ENCODE measurements at places on chromosomes 2 and 18. TPM values are rescaled to one million over a fixed set of nuclear protein-coding genes. Genes with fewer than 3 reads are reported as not detected.

Gene SERPINB11
- total RNA-seq = not detected

DNA sequence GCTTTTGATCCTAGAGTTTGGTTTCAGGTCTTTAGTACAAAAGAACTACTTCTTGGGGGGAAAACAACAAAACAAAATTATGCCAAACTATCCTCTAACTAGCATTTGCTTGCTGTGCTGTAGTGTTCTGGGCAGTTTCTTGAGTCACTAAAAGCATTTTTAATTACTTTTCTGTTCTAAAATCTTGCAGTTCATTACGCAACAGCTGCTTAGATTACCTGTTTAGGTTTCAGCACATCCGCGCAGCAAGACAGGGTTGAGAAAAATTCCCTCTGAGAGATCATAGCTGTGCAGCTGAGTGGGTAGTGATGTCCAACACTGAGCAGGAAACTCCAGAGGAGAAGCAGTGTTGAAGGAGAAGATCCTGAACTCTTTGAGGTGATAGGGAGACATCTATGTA lies 9.0 kb downstream of the DAW1 start:
- no peak for DNase-seq
- no peaks in the 10 kb centered on the region for H3K4me1 ChIP-seq
- no peak overlapping the region for H3K4me3 ChIP-seq
- H3K36me3 ChIP-seq = no peaks in the 10 kb centered on the region
- H3K27me3 ChIP-seq = peaks cover 6% of the 10 kb centered on the region

DNA sequence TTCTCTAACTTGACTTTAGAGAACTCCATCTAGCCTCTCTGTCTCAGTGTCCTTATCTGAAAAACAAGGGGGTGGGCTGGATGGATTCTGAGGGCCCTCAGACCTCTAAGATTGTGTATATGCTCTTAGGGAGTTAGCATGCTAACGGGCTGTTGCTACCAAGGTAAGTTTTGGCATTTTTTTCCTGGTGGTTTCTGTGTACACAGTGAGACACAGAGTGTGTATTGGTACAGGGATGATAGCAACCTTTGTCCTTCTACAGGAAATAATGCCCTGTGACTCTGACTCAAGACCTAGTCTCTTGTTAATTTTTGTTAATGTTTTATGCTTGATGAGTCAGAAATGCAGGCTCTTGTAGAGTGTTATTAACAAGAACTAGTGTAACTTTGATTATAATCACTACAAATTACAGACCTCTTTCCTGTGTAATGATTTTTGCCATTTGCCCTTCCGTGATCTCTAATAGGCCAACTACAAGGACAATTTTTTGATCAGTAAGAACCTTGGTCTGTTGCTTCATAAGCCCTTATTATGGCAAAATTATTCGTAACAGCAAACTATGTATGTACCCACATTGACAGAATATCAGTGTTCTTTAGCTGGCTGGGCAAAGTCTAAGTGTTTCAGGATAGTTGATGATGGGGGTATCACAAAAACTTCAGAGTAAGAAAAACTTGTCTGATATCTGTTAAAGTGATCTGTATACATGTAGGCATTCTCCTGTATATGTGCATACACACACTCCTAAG lies 89.7 kb downstream of the SPTBN1 start:
- no peak overlapping the region for H3K4me3 ChIP-seq
- no peak for DNase-seq
- H3K4me1 ChIP-seq = peaks cover 13% of the 10 kb centered on the region
- H3K36me3 ChIP-seq = no peaks in the 10 kb centered on the region
- no peaks in the 10 kb centered on the region for H3K27me3 ChIP-seq
- H3K27ac ChIP-seq = no peak overlapping the region

- H3K36me3 ChIP-seq = no peaks in the 10 kb centered on the region
- peaks cover 7% of the 10 kb centered on the region for H3K4me1 ChIP-seq
- H3K27me3 ChIP-seq = no peaks in the 10 kb centered on the region
- no peak overlapping the region for H3K4me3 ChIP-seq
- H3K27ac ChIP-seq = no peak overlapping the region
These were observed 36.5 kb upstream of the C1D start for GRCh38 chr2:68099260-68099659.

DNA sequence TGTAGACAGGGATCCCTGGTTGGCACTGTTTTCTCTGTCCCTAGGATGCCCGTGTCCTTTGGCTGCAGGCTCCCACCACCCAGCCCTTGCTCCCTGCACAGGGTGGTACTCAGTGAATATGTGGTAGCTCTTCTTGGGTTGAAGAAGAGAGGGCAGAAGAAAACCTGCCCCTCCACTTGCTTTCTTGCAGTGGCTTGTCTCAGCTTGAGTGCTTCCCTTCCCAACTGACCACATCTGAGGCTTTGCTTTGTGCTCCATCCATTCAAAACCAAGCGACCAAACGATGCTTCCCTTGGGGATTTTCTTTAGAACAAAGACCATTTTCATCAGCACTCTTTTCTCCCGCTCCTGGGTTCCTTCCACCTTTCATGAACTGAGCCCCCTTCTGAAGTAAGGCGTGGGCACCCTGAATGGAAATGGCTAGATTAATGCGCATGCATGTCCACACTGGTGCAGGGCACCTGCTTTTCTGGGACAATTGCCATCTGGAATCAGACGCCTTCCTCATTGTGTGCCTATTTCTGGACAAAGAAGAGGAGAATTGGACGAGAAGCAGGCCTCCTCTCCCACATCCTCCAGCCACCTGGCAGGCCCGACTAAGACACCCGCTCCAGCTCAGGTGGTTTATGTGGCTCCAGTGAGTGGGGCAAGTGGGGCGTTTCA lies 59.1 kb downstream of the ARL4C start:
- H3K27me3 ChIP-seq = no peaks in the 10 kb centered on the region
- H3K36me3 ChIP-seq = no peaks in the 10 kb centered on the region
- H3K4me1 ChIP-seq = peaks cover 40% of the 10 kb centered on the region
- DNase-seq = no peak
- no peak overlapping the region for H3K4me3 ChIP-seq

Gene RPS27A
- total RNA-seq = 1,457 TPM

Gene KCNK3
- not detected for total RNA-seq

GRCh38 chr18:37309059-37309458 lies 256.5 kb downstream of the CELF4 start:
- no peak overlapping the region for H3K27ac ChIP-seq
- H3K27me3 ChIP-seq = no peaks in the 10 kb centered on the region
- DNase-seq = no peak
- H3K4me3 ChIP-seq = no peak overlapping the region
- no peaks in the 10 kb centered on the region for H3K36me3 ChIP-seq
- no peaks in the 10 kb centered on the region for H3K4me1 ChIP-seq

DNA sequence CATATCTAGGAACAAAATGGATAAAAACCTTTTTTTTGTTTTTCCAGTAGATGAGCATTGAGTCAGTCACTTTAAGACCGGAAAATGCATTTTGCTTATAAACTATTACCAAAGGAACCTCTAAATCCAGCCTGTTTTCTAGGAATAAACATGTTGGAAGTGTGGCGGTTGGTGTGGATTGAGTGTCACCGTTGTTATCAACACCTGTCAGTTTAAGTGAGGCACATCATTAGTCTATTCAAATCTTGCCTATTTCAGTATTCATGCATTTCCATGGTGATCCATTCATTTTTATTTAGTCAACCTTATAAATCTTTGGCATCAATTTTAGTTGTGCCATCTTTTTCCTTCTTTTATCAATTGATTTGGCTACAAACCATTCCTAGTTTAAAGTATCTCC lies 3.3 kb downstream of the KLHL29 start:
- H3K4me3 ChIP-seq = no peak overlapping the region
- DNase-seq = no peak
- H3K36me3 ChIP-seq = no peaks in the 10 kb centered on the region
- H3K27ac ChIP-seq = no peak overlapping the region
- H3K4me1 ChIP-seq = peaks cover 11% of the 10 kb centered on the region

Gene VWC2L
- total RNA-seq = not detected

Gene CNDP1
- total RNA-seq = not detected

GRCh38 chr2:217207699-217208010 lies 347.8 kb upstream of the TNP1 start:
- no peak for DNase-seq
- no peak overlapping the region for H3K27ac ChIP-seq
- no peaks in the 10 kb centered on the region for H3K4me1 ChIP-seq
- H3K27me3 ChIP-seq = peaks cover 24% of the 10 kb centered on the region
- no peaks in the 10 kb centered on the region for H3K36me3 ChIP-seq

DNA sequence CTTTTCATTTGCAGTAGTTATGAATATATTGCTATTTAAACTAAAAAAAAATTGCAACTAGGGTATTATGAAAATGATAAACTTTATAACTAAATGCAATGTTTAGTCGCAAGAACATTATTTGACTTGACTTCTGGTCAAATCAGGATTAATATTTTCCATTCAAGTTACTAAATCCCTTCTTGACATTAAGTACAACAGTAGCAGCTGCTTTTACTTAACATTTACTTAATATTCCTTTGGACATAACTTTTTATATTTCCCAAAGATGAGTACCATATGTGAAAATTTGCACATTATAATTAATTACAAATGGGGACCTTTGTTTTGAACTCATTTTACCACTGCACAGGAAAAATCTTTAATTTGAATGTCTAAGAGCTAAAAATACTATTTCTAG lies 74.0 kb downstream of the PMS1 start:
- H3K4me1 ChIP-seq = peaks cover 3% of the 10 kb centered on the region
- peaks cover 42% of the 10 kb centered on the region for H3K36me3 ChIP-seq
- H3K27me3 ChIP-seq = no peaks in the 10 kb centered on the region
- no peak for DNase-seq
- no peak overlapping the region for H3K4me3 ChIP-seq

DNA sequence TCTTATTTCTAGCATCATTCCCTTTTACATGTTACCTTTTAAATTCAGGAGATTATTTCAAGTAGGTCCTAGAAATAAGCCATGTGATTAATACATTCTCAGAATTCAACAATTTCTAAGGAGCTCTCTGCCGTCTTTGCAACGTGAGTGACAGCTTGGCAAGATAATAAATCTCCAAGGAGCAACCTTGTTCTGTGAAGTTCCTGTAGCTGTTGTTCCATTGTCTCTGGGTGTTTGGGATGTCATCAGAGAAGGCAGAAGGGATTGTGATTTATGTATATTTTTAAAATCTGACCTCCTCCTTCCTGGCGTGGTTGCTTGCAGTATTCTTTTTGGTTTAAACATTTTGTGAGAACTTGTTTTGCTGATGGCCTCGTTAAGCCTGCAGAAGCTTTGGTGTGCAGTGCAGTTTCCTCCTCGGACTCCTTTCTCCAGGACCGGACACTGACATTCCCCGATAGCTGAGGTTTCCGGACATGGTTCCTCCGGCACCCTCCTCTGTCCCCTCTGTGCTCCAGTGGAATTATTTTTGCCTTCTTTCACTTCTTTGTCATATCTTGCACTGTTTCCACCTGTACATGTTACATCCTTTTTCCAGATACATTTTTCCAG lies 33.7 kb downstream of the RAMP1 start:
- DNase-seq = no peak
- H3K27ac ChIP-seq = no peak overlapping the region
- no peak overlapping the region for H3K4me3 ChIP-seq
- H3K27me3 ChIP-seq = no peaks in the 10 kb centered on the region

GRCh38 chr2:161141033-161141432 lies 19.2 kb upstream of the TANK start:
- DNase-seq = peak; percentile 70
- peak overlapping the region; percentile 48 for H3K4me3 ChIP-seq
- peaks cover 32% of the 10 kb centered on the region for H3K36me3 ChIP-seq
- H3K27me3 ChIP-seq = no peaks in the 10 kb centered on the region

DNA sequence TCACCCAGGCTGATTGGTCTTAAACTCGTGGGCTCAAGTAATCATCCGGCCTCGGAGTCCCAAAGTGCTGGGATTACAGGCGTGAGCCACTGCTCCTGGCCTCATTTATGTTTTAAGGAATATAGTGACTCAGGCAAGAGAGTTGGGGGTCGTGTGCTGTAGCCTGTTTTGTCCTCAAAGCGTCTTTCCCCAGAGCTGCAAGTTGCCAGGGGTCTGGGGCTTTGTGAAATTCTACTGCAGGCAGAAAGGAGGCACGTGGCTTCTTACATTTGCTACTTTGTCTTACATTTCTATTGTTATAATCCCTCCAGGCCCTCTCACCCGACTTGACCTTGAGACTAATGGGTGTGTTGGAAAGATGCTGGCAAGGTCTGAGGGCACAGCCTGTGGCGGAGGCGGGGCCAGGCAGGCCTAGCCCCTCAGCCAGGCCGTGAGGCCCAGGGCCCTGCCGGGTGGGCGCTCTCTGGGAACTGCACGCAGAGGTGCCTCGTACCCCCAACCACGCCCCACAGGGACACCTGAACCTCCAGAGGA lies 85.8 kb upstream of the NDUFV2 start:
- peaks cover 13% of the 10 kb centered on the region for H3K4me1 ChIP-seq
- DNase-seq = no peak
- no peak overlapping the region for H3K4me3 ChIP-seq
- no peaks in the 10 kb centered on the region for H3K36me3 ChIP-seq
- peaks cover 3% of the 10 kb centered on the region for H3K27me3 ChIP-seq

Gene B4GALT6
- 2.4 TPM for total RNA-seq

- H3K27ac ChIP-seq = no peak overlapping the region
- H3K4me3 ChIP-seq = no peak overlapping the region
- no peaks in the 10 kb centered on the region for H3K36me3 ChIP-seq
- no peaks in the 10 kb centered on the region for H3K27me3 ChIP-seq
- no peak for DNase-seq
These were observed 3.2 kb downstream of the NT5DC4 start for GRCh38 chr2:112723995-112724394.

DNA sequence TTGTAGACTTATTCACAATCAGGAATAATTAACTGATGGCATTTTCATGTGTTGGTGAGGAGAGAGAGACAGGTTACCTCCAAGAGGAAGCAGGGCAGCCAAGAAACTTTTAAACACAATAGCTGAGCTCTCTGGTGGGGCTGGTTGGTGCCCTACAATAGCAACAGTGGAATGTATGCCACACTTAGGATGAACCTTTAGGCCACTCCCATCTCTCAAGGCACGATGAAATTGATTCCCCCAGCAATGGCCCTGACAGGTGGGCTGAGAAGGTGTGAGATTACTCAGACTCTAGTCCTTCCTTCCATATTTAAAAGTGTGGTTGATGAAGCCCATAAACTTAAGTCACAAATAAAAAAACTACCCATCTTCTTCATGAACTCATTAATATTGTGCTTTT lies 219.4 kb upstream of the CYRIA start:
- no peaks in the 10 kb centered on the region for H3K27me3 ChIP-seq
- no peak overlapping the region for H3K27ac ChIP-seq
- H3K4me3 ChIP-seq = no peak overlapping the region

Gene KLHL29
- total RNA-seq = 1.2 TPM

Gene TMEFF2
- total RNA-seq = not detected

GRCh38 chr2:213848631-213849030 lies 562.2 kb upstream of the VWC2L start:
- H3K36me3 ChIP-seq = no peaks in the 10 kb centered on the region
- H3K4me3 ChIP-seq = no peak overlapping the region
- H3K4me1 ChIP-seq = no peaks in the 10 kb centered on the region
- no peak for DNase-seq

- no peak overlapping the region for H3K27ac ChIP-seq
- H3K4me1 ChIP-seq = no peaks in the 10 kb centered on the region
- H3K36me3 ChIP-seq = no peaks in the 10 kb centered on the region
- H3K4me3 ChIP-seq = no peak overlapping the region
- H3K27me3 ChIP-seq = peaks cover 7% of the 10 kb centered on the region
- DNase-seq = no peak
These were observed 22.6 kb upstream of the PGAP1 start for GRCh38 chr2:196949116-196949515.

GRCh38 chr2:144215701-144216675 lies 303.9 kb downstream of the ZEB2 start:
- H3K4me3 ChIP-seq = peak overlapping the region; percentile 49
- H3K27me3 ChIP-seq = no peaks in the 10 kb centered on the region
- H3K4me1 ChIP-seq = peaks cover 63% of the 10 kb centered on the region
- H3K27ac ChIP-seq = peak overlapping the region; percentile 97
- no peak for DNase-seq

- H3K27me3 ChIP-seq = peaks cover 4% of the 10 kb centered on the region
- no peak for DNase-seq
- no peaks in the 10 kb centered on the region for H3K4me1 ChIP-seq
- no peaks in the 10 kb centered on the region for H3K36me3 ChIP-seq
These were observed 9.2 kb downstream of the MYCN start for GRCh38 chr2:15949551-15949950.

Gene KCNF1
- not detected for total RNA-seq

Data from activated CD8-positive, alpha-beta T cell treated with anti-CD3 and anti-CD28 coated beads for 36 hours (primary cell).